ENCODE measurements at places on chromosomes 16 and 17. TPM values are rescaled to one million over a fixed set of nuclear protein-coding genes. Genes with fewer than 3 reads are reported as not detected.

GRCh38 chr16:2586241-2586640, 48.4 kb downstream of the PDPK1 start:
- DNase-seq = no peak

WSCD1 gene
- total RNA-seq = 0.06 TPM

DNA sequence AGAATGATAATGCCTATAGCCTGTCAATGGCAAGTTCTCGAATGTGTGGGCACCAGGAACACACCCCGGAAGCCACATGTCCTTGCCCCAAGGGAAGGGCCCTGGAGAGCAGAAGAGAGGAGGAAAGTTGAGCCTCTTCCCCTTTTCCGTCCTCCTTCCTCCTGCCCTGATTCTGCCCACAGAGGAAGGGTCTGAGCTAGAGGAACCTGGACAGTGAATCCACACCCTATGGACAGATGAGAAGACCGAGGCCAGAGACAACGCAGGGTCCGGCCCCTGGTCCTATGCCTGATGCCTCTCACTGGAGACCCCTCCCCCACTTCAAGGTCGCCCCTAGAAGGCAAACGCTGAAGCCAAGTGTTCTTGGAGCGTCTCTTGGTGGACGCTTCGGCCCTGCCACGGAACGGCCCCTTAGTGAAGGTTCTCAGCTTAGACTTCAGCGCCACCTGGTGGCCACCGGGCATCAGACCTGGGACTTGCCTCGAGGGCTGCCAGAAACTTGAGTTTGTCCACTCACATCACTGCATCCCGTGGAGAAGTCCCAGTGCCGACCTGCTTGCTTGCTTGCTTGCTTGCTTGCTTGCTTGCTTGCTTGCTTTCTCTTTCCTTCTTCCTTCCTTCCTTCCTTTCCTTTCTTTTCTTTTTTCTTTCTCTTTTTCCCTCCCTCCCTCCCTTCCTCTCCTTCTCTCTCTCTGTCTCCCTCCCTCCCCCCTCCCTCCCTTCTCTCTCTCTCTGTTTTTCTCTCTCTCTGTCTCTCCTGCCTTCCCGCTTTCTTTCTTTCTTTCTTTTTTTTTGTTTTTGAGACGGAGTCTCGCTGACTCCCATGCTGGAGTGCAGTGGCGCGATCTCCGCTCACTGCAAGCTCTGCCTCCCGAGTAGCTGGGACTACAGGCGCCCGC, 20.6 kb upstream of the SPNS3 start:
- DNase-seq = peak; percentile 90

GRCh38 chr16:75000481-75001081, 1.8 kb downstream of the ZNRF1 start:
- no peak for DNase-seq

DNA sequence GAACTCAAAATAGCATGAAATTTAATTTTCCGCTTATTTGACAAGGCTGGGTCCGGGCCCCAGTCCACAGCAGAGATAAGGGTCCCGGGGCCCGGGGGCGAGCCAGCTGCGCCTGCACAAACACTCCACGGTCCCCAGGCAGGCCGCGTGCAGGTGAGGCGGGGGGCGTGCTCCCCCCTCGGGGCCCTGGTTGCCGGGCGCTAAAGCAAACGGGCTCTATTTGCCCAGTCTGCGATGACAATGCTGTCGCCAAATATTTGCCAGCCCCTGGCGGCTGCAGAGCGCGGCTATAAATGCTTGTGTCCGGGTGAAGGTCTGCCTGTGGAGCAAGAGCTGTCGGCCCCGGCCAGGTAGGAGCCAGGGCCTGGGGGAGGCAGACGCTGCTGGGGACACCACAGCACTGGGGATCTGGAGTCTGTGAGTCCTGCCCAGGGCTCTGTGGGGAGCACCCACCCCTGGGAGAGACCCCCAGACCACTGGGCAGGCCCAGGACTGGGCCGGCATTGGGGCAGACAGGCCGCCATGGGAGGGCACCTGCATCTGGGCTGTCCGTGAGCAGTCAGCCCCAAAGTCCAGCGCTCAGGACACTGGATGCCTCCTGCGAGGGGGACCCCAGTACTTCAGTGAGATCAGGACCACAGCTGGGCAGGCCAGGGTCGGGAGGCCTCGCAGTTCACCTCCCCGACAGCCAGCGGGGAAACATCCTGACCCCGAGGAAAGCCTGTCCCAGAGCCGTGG, at the start of gene PERCC1:
Gene PERCC1, plus strand, starts transcription at position 320 of the 738 bp plus-strand sequence. CDS start 1,516 bp downstream, outside the sequence.
- peak; percentile 38 for DNase-seq

All from G401 (cell line).